Cortex of kidney (tissue), 1 donor: ENCODE measurements at places on chromosomes 3 and 15.

GRCh38 chr15:85865070-85865684 lies 70.5 kb upstream of the KLHL25 start:
- DNase-seq: no peak

DNA sequence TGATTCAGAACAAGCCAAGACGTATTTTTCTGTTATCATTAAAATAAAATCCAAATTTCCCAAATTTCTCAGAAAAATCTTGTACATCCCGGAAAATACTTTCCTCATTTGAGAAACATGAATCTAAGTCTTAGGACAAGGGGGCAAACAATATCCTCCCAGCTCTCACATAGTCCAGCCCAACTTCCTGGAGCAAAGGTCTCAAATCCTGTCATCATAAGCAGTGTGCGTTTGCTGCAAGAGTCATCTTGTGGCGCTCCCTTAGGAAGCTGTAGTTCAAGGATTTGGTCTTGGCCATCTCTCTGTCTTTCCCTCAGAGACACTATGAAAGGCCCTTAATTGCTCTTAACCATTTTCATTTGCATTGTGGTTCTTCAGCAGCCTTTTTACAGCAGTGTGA lies 57.5 kb upstream of the GSK3B start:
- no peak for DNase-seq

DNA sequence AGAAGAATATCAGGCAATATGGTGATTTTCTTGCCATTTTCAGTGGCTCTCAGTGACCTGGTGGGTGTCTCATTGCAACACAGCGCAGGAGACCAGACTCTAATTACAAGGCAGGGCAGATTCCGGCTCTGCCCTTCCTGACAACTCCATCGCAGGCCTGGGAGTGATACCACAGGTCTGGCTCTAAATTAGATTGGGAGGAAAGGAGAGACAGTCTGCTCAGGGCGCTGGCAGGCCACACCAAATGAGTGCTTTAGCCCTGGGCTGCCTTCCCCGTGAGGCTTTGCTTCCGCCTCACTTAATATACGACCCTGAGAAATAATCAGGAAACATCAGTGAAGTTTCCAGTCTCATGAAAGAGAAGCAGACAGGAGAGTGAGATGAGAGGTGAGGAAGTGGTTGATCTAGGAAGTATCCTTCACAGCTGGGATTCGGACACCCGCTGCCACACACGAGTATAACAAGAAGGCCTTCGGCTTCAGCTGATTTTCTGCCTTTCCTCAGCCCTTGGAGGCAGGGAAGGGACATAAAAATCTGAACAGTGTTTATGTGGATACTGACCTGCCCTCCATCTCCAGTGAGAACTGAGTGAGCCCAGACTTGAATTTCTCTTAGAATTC lies 73.7 kb upstream of the PROK2 start:
- DNase-seq: no peak

GRCh38 chr3:143000528-143000927 lies 842 bp upstream of the U2SURP start:
- DNase-seq: no peak

- no peak for DNase-seq
Observed at GRCh38 chr3:116300226-116300625, 145.1 kb downstream of the LSAMP start.

GRCh38 chr15:48710952-48711495 lies 65.5 kb upstream of the FBN1 start:
- no peak for DNase-seq

DNA sequence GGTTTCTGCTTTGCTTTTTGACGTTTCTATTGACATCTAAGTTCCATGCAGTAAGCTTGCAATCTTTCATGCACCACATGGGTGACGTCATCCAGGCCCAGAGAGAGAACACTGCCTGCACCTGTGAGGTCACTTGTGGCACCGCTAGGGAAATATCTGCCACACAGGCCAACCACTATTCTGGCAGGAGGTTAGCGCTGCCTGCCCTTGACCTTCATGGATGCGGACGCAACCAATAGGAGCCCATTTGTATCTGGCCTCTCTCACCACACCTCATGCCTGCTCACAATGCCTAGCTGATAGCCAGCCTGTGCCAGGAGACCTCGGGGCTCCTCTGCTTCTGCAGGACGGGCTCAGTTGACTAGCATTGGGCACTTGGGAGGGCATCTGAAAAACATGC lies 55.8 kb upstream of the PRR23E start:
- DNase-seq: no peak

DNA sequence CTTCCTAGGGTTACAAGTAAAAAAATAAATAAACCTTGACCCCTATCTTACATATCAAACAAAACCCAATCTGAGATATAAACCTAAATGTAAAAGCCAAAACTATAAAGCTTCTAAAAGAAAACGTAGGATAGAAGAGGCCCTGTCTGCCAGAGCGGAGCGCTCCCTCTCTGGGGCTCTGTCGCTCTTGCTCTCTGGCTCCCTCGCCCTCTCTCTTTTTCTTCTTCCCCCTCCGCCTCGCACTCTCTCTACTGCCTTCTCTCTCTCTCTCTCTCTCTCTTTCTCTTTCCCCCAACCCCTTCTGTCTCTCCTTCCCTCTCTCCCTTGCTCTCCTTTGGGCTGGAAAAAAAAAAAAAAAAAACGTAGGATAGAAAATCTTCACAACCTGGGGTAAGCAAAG lies 21.6 kb downstream of the RYK start:
- DNase-seq: no peak

DNA sequence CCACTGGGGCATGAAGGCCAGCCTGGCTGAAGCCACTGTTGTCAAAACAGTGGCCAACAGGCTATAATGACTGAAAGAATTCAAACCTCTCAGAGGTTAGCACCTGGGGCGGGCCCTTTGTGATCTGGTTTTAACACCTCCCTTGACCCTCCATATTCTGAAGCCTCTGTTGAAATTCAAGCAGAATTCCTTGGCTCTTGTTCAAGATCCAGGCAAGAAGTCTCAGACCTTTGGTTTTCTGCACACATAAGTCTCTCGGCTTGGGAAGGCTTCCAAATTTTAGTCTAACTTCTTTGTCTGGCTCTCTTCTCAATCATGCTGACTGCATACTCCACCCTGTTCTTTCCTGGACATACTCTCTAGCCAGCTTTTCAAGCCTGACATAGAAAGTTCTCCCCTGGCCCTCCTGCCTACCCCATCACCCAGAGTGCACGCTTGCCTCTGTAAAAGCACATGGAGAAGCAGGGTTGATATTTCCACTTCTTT lies 144.5 kb downstream of the PDZRN3 start:
- DNase-seq: no peak

DNA sequence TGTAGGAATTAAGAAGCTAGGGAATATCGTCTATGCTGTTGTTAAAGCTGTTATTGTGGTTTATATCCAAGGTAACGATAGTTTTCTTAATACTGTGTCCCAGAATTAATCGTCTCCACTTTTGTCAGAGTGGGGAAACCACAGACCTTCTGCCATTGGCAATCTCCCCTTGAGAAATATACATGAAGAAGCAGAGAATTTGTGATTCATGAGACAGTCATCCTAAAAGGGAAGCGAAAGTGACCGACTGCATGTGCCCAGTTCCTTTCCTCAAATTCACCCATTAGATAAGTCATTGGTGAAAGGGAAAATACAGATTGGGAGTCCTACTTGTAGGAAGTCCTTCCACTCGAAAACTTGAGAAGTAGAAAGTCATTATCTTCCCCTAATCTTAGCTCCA lies 26.6 kb downstream of the DIPK2A start:
- no peak for DNase-seq

DNA sequence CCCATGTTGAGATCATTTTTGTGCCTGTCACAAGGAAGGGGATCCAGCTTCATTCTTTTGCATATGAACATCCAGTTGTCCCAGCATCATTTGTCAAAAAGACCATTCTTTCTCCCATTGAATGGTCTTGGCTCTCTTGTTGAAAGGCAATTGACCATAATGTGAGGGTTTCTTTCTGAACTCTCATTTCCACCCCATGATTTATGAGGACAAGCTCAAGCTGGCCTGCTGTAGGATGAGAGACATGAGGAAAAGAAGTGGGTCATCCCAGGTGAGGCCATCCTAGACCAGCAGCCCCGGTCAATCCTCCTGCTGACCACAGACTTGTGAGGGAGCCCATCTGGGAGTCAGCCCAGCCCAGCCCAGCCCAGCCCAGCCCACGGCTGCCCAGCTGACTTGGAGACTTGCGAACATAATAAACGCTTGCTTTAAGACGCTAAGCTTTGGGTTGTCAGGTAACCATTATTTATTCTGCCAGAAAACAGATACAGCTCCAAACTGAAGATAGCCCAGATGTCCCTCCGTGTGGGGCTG lies 69.0 kb downstream of the LINGO1 start:
- no peak for DNase-seq

DNA sequence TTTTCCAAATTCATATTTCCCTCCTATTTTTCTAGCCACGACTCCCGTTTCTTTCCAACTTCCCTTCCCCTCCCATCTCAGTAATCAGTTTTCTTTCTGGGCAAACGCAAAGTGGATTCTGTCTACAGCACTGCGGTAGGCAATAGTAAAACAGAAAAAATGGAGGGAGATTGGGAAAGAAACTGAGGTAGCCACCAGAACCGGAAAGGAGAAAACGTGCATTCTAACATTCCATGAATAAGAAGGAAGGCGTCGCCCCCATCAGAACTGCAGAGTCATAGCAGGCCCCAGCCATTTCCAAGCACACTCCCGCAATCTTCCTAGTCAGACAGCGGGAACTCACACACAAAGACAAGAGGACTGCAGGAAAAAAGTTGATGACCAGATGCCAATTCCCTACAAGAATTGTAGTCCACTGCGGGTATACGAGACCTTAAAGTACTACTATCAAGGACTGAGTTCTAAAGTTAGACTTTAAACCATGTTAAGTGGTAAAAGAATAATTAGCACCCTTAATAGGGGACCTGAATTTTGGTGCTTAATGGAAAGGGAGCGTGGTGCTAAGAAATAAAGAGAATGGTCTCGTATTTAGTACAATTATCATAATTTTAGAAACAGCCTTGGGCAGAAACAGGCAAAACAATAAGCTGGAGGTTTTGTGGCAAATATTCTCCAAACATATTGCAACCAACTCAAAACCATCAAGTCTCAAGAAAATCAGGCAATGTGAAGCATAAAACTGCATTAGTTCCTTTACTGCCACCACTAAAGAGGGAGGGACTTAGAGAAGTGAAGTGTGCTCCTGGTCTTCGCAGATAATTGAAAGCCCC lies 1.4 kb downstream of the PFN2 start:
- no peak for DNase-seq

GRCh38 chr3:184801241-184801785 lies 10.7 kb upstream of the VPS8 start:
- DNase-seq: no peak

- no peak for DNase-seq
Observed at GRCh38 chr3:146100180-146100579, 60.8 kb downstream of the PLOD2 start.

DNA sequence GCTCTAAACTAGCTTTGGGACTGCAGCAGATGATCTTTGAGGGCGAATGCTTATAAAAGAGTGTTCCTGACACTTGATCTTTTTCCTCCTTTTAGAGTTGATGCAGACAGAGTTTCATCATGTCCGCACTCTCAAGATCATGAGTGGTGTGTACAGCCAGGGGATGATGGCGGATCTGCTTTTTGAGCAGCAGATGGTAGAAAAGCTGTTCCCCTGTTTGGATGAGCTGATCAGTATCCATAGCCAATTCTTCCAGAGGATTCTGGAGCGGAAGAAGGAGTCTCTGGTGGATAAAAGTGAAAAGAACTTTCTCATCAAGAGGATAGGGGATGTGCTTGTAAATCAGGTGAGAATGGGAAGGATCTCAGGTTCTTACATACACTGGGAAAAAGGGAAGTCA lies 75.7 kb downstream of the KLHL25 start:
- no peak for DNase-seq

DNA sequence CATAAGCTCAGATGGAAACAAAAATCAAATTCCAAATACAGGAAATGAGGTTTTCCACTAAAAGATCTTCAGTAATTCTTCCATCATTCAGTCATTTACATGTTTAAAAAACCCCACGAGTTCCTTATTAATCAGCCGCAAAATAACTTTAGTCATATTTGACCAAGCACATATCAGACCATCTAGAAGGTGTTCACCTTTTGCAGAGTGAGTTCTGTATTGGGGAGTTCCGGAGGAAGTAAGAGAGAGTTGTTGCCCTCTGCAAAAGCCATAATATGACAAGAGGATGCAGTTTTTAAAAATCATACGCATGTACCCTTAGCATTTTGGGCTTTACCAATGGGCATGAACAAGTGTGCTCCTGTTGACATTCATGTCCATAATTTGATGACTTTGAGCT lies 61.6 kb downstream of the CCR1 start:
- DNase-seq: no peak

DNA sequence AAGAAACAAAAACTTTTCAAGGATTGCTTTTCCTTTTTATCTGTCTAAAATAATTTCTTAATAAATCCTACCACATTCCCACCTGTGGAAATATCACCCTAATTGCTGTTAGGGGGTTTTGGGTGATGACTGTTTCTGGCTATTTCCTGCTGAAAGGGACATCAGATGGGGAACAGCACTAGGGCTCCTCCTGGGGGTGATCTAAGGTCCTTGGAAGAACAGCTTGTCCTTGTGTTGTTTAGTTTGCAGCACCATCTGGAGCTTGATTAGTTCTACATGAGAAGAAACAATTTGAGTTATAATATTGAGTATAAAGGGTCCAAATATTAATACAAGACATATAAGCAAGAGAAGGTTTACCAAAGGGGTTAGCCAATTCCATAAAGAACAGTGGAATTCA lies 18.7 kb downstream of the OR5H15 start:
- DNase-seq: no peak

- DNase-seq: no peak
Observed at GRCh38 chr15:75232252-75232813, 25.8 kb upstream of the GOLGA6C start.

- no peak for DNase-seq
Observed at GRCh38 chr3:23258110-23258509, 55.0 kb downstream of the UBE2E2 start.

- DNase-seq: no peak
Observed at GRCh38 chr3:167318996-167319615, 61.0 kb downstream of the ZBBX start.

- no peak for DNase-seq
Observed at GRCh38 chr3:18188491-18188890, 236.6 kb downstream of the SATB1 start.

DNA sequence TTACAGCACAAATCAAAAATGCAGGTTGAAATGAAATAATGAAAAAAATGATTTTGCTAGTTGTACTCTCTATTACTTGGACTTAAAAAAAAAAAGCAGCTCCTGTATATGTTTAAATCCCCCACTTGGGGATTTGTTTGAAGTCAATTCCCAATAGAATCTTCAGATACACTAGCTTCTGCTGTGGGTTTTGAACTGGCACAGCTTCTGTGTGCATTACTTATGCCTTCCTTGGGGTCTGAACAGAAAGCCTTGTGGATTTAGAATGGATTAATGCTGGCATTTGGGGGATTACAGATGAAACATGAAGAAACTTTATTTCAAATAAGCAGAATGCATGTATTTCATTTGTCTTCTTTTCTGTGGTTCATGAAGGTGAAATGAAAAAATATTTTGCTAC lies 513.2 kb upstream of the TBL1XR1 start:
- no peak for DNase-seq
